ENCODE measurements at places on chromosomes 6 and 20. TPM values are rescaled to one million over a fixed set of nuclear protein-coding genes. Genes with fewer than 3 reads are reported as not detected.

The GJA10 gene
- not detected for total RNA-seq

The BFSP1 gene
- 2.5 TPM for total RNA-seq

The OR2H1 gene
- not detected for total RNA-seq

The HSD17B8 gene
- 6.0 TPM for total RNA-seq

The BTNL2 gene
- 0.12 TPM for total RNA-seq

The DCDC2 gene
- not detected for total RNA-seq

The MAP7 gene
- 0.82 TPM for total RNA-seq

The PDE7B gene
- total RNA-seq, result 5.5 TPM
